Left ventricle myocardium superior (tissue), 1 donor: ENCODE measurements at places on chromosomes 4 and X. TPM values are rescaled to one million over a fixed set of nuclear protein-coding genes. Genes with fewer than 3 reads are reported as not detected.
A peak's percentile ranks its signal among the peaks of the same experiment; 100 is the strongest.

DNA sequence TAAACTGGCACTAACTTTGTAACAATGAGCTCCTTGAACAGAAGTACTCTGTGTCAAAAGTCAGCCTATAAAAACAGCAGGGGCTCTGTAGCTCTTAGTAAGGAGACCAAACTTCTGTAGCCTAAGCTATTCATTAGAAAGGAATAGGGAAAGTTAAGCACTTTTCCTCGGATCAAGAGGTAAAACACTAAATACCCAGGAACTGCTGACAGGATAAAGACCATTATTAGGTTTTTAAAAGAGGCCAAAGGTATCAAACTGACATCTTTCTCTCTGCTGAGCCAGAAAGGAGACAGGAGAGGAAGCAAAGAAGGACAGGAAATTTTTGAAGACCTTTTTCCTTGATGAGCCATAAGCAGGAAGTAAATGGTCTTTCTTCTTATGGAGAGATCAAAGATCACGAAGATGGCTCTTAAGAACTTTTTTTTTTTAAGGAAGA is 31.9 kb downstream of the ANAPC10 start:
- no peak for DNase-seq

HTN1 gene
- not detected for total RNA-seq

GRCh38 chr4:184237612-184238011 is 19.9 kb upstream of the ENPP6 start:
- DNase-seq: no peak

DNA sequence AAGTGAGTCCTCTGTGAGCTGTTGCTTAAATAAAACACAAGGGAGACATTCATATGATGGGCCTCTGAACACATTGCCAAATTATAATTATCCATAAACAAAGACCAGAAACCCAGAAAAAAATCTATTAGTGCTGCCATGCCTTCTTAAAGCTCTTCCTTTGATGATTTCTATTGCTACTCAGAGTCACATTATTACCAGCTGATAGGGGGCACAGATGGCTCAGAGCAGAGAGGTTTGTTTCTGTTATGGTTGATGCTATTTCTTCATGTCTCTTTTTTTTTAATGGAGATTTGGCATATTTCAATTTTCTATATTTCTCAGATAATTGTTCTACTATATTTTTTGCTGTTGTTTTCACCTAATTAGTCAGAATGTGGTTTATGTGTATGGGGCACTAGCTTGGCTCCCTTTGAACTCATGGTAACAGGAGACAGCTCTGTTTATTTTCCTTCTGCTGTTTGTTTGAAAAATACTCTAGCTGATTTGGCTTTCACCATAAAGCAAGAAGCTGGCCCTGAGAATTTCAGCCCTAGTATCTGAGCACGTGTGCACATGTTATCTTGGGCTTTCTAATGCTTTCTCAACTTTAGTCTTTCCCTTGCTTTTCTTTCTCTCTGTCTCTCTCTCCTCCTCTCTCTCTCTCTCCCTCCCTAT is 568.8 kb downstream of the PPARGC1A start:
- no peak for DNase-seq

- peak; percentile 5 for DNase-seq
Observed at GRCh38 chr4:6366581-6366980, 96.9 kb downstream of the WFS1 start.

SMIM31 gene
- total RNA-seq: not detected

- DNase-seq: peak; percentile 59
Observed at GRCh38 chrX:118116713-118117550, at the start of gene KLHL13. TSS of gene KLHL13 (minus strand) at chrX:118116810. CDS start at chrX:118028473, 88,337 bp downstream.

DNA sequence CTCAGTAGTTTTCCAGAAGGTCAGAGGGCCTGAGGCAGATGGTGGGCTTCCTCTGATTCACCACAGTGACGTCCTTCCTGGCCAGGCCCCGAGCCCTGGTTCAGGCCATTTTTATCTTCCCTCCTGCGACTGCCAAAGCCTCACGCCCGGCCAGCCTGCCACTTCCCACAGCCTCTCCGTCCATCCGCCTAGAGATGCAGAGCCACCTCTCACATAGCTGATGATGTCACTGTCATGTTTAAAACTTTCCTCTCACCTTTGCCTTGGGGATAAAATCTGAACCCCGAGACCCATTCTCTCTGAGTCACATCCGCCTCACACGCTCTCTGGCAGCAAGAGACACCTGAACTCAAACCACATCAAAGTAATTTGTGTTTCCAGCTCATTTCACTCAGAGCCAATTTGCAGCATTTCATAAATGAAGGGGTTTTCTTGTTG is 175.3 kb downstream of the QDPR start:
- peak; percentile 34 for DNase-seq

ARHGAP24 gene
- total RNA-seq: 13.3 TPM

- DNase-seq: no peak
Observed at GRCh38 chr4:154616731-154617130, 4.3 kb upstream of the FGG start.

- no peak for DNase-seq
Observed at GRCh38 chr4:95517576-95518345, 31.0 kb downstream of the UNC5C start.

GRCh38 chrX:129932016-129932820 is 26.3 kb downstream of the UTP14A start:
- peak; percentile 94 for DNase-seq

PALLD gene
- total RNA-seq: 998 TPM

TDO2 gene
- total RNA-seq: not detected

PSAPL1 gene
- total RNA-seq: not detected

DNA sequence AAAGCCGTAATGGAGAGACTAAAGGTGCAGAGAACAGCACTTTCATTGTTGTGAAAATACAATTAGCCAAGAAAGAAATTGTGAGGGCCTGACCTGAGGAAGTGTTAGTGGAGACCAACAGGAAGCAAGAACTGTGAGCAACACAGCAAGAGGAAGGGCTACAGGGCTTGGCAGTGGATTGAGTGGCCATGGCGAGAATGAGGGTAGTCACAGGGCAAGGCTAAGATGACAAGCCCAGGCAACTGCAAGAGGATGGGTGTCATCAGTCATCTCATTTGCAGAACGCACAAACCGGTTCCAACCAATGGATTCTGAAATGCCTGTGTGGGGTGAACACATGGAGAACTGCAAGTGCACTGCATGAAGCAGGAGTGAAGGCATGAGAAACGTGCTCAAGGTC is 3.6 kb downstream of the SLC10A6 start:
- DNase-seq: no peak

GRCh38 chr4:121668368-121669162 is 28.2 kb downstream of the ANXA5 start:
- DNase-seq: no peak

PRDM8 gene
- 1.0 TPM for total RNA-seq

CXCL1 gene
- total RNA-seq: 3.0 TPM

- no peak for DNase-seq
Observed at GRCh38 chr4:139247241-139247640, 32.8 kb downstream of the MGARP start.

GRCh38 chrX:114058988-114059418 is 524.9 kb upstream of the HTR2C start:
- no peak for DNase-seq

GRCh38 chrX:148534291-148534690 is 33.9 kb downstream of the AFF2 start:
- no peak for DNase-seq

- DNase-seq: no peak
Observed at GRCh38 chr4:122050841-122051240, 99.0 kb upstream of the TRPC3 start.

GRCh38 chr4:67886281-67886680 is 2.5 kb upstream of the TMPRSS11D start:
- DNase-seq: no peak

PTCHD1 gene
- 0.02 TPM for total RNA-seq

GRCh38 chr4:76373919-76374552 is 46.9 kb downstream of the CCDC158 start:
- no peak for DNase-seq

GRCh38 chrX:71225009-71225408 is 2.0 kb downstream of the GJB1 start:
- DNase-seq: no peak

DNA sequence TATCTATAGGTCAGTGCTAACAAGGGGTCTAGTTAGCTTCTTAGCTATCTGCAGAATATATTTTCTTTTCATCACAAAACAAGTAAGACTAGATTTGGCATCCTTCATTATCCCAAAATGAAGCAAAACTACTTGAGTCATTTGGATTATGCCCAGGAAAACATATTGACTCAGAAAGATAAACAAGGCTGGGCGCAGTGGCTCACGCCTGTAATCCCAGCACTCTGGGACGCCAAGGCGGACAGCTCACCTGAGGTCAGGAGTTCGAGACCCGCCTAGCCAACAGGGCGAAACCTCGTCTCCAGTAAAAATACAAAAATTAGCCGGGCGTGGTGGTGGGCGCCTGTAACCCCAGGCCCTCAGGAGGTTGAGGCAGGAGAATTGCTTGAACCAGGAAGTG is 18.0 kb upstream of the MND1 start:
- no peak for DNase-seq

- DNase-seq: no peak
Observed at GRCh38 chr4:6886886-6887285, 22.7 kb upstream of the TBC1D14 start.

SGCB gene
- total RNA-seq: 80.4 TPM

SOX3 gene
- total RNA-seq: not detected

DNA sequence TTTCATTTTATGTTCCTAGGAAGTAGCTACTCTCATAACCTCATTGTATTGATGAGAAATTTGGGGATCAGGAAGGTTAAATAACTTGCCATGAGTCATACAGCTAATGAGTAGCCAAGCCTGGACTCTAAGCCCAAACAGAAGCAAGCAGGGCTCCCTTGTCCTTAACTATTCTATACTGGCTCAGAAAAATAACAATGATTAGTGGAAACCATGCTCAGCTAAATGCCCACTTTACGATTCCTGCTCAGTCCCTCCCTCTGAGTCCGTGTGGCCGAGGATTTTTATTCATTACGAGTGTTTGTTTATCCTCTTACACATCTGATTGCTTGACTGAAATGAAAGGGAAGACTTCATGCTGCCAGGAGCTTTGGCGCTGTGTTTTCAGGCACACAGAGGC is 100.9 kb downstream of the SLC34A2 start:
- no peak for DNase-seq

GRCh38 chr4:3485011-3485791 is 22.1 kb downstream of the DOK7 start:
- no peak for DNase-seq

GRCh38 chr4:177008836-177009501 is 216.2 kb upstream of the VEGFC start:
- no peak for DNase-seq

ARR3 gene
- not detected for total RNA-seq

DNA sequence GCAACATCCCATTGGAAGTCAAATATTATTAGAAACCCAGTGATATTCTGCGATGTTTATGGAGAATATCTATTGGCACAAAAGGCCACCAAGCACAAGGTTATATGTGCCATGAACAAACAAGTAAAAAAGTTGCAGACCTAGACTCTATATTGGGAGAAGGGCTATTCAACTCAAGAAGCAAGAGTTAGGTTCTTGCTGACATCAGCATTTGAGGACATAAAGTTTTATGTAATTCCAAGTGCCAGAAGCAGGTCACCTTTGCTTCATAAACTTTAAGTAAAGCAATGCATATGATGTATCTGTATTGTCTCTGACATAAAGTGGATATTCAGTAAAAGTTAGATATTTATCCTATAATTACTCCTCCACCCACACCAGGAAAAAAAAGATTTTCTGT is 71.1 kb downstream of the MAGEB10 start:
- DNase-seq: no peak

GRCh38 chr4:108833046-108833445 is 70.2 kb upstream of the ETNPPL start:
- no peak for DNase-seq

DNA sequence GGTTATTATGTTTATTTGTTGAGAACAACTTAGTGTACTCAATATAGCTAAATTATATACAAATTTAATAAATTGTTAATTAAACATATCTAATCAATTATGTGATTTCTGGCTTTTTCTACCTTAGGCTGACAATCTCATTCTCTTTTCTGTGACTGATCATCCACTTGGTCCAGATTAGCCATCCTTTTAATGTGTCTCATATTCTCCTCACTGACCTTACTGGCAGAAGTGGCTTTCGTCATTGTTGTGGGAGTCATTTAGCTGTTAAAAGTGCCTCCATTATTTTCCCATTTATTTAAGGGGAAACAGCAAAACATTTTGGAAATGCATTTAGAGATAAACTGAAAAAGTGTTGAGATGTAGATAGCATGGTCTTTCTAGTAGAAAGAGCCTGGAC is 172.2 kb downstream of the CCSER1 start:
- DNase-seq: no peak

GPR34 gene
- total RNA-seq: 8.6 TPM

HTR2C gene
- total RNA-seq: not detected

- DNase-seq: no peak
Observed at GRCh38 chr4:165331823-165332222, 4.4 kb downstream of the MSMO1 start.

DNA sequence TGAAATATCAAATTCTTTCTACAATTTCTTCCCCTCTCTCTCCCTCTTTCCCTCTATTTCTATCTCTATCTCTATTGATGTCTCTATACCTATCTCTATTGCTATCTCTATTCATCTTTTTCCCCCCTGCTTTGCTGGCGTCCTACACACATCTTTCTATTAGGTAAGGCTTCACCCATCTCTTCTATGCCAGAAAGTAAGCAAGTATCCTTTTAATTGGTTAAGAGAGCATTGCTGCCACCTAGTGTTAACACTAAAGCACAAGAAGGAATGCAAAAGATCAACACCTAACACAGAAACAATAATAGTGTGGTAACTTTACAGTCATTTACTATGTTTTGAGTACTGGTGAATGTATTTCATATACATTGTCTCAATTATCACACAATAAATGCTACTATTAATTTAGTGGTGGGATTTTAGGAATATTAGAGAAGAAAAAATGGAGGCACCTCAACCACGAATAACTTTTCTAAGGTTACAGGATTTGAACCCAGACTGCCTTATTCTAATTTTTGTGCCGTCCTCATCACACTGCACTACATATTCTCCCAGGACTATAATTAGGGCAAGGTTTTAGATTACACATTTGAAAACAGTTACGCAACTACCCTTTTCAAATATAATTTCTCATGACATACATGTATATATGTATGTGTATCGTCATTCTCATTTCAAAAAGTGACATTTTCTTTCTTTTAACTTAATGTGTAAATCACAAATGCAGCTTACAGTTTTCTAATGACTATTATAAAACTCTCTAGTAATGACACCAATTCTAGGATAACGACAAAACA is 3.7 kb upstream of the C4orf36 start:
- DNase-seq: no peak

- no peak for DNase-seq
Observed at GRCh38 chrX:8684201-8684965, 47.6 kb downstream of the ANOS1 start.

DNA sequence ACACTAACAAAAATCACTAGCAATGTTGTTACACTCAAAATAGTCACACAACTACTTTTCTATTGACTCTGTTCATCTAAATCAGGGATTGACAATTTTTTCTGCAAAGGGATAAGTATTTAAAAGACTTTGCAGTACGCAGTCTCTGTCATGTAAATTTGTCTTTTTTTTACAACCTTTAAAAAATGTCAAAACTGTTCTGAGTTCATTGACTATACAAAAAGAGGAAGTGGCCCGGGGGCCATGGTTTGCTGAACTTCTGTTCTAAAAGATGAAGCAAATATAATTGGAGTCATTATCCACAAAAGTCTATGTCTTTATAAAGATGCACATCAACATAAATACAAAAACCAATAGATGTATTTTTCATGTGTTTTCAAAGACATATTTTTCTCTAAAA is 1310.3 kb downstream of the RPA4 start:
- DNase-seq: no peak

GRCh38 chrX:105753411-105753810 is 68.9 kb upstream of the NRK start:
- DNase-seq: no peak

GAR1 gene
- total RNA-seq: 9.2 TPM

TEX11 gene
- not detected for total RNA-seq
